Right renal pelvis (tissue), 4 donors: ENCODE measurements at places on chromosomes 16 and 17.

- DNase-seq: no peak
Measured at GRCh38 chr17:38749223-38750043, 1.3 kb upstream of the PCGF2 start.

- DNase-seq: no peak
Measured at GRCh38 chr16:46918905-46919792, 35.0 kb downstream of the GPT2 start.

- no peak for DNase-seq
Measured at GRCh38 chr16:68197250-68197649, 38.7 kb downstream of the ESRP2 start.

- no peak for DNase-seq
Measured at GRCh38 chr17:75821552-75821951, 22.7 kb downstream of the UNC13D start.

DNA sequence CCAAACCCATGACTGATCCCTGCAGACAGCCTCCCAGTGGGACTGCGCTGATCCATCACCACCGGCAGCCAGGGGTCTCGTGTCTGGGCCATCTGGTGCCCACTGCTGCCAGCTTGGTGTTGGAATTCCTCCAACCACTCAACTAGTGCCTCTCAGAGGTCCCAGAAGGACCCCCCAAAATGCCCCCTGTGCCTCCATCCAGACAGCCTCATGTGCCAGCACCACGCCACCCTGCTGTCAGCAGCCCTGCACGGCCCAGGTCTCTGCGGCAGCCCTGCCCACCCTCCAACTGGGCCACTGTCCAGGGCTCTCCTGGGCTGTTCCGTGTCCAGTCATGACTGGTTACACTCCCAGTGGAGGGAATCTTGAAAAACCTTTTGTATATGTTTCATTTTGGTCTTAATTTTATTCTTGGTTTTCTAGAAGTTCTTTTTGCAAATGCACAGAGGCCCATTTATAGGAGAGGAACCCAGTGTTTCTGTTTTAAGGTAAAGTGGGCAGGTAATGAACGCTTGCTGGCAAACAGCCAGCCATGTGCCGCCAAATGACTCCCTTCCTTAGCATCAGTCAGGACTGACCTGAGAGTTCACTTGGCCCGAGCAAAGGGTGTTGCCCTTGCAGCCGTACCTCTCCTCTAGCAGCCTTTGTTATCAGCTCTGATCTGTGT, 34.6 kb downstream of the GRIN2C start:
- no peak for DNase-seq

- no peak for DNase-seq
Measured at GRCh38 chr17:39002991-39003715, 36.0 kb upstream of the FBXO47 start.

- no peak for DNase-seq
Measured at GRCh38 chr17:58574025-58574424, 59.6 kb upstream of the MTMR4 start.

GRCh38 chr16:46858151-46858550, 26.0 kb upstream of the GPT2 start:
- DNase-seq: no peak

- no peak for DNase-seq
Measured at GRCh38 chr17:73297934-73298861, 13.6 kb downstream of the CDC42EP4 start.

GRCh38 chr17:50328363-50329325, 17.3 kb upstream of the XYLT2 start:
- no peak for DNase-seq

DNA sequence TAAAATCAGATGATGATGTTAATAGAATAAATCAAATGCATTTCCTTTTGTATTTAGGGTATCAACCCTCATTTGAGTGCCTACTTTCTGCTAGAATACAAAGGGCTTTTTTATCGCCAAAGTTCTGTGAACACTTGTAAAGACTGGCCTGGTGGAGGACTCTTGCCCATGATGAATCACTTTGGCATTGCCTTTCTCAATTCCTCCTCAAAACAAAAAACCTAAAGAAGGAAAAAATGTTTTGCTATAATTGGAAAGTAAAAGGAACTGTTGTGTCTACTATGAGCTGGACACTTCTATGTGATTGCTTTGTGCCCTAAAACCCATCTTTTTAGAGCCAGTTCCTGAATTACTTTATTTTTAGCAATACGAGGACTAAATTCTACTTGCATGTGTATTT, 13.0 kb upstream of the DHRS11 start:
- no peak for DNase-seq

GRCh38 chr17:46773221-46773605, 45.3 kb downstream of the WNT3 start:
- DNase-seq: no peak

GRCh38 chr17:29573871-29574731, 5.6 kb downstream of the TP53I13 start:
- DNase-seq: no peak

GRCh38 chr16:35745191-35745590, 2285.8 kb downstream of the TP53TG3F start:
- no peak for DNase-seq

DNA sequence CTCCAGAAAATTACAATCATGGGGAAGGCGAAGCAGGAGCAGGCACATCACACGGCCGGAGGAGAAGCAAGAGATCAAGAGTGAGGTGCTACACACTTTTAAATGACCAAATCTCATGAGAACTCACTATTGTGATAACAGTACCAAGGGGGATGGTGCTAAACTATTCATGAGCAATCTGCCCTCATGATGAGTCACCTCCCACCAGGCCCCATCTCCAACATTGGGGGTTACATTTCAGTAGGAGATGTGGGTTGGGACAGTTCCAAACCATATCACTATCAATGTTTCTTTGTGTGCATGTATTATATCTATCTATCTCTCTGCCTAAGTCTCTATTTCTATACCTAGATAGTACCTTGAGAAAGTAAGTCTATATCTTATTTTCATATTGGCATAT, 724.8 kb downstream of the CDH11 start:
- DNase-seq: no peak

GRCh38 chr16:19274165-19274797, 11.2 kb upstream of the CLEC19A start:
- no peak for DNase-seq

DNA sequence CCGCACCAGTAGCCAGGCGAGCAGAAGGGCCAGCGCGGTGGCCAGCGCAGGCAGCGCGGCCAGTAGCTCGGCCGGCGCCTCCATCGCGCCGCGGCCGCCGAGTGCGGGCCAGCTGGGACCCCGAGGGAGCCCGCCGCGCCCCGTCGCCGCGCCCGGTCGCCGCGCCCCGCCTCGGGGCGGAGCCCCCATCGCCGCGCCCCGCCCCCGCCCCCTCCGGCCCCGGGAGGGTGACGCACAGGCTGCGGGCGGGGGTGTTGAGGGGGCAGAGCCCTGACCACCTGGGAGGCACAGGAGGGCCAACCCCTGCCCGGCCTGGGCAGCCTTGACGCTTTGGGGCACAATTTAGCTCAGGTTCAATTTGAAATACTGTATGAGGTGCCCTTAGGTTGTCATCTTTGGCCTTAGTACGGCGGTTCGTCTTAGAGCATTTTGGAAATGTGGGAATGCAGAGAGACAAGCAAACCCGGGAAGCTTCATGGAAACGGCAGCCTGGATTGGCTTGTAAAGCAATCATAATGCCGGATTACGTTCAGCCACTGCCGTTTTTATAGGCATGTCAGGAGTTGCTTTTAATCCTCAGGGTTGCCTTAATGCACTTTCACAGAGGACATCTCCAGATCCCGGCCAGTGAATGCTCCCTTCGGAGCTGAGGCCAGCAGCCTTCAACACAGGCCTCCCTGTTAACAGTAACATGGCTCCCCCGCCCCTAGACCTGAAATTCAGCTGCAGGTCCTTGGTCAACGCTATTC, at the start of gene MXRA7:
Gene MXRA7, minus strand, starts transcription at position 103 of the 749 bp plus-strand sequence. Its CDS starts 19 bp downstream, at position 84.
- no peak for DNase-seq

DNA sequence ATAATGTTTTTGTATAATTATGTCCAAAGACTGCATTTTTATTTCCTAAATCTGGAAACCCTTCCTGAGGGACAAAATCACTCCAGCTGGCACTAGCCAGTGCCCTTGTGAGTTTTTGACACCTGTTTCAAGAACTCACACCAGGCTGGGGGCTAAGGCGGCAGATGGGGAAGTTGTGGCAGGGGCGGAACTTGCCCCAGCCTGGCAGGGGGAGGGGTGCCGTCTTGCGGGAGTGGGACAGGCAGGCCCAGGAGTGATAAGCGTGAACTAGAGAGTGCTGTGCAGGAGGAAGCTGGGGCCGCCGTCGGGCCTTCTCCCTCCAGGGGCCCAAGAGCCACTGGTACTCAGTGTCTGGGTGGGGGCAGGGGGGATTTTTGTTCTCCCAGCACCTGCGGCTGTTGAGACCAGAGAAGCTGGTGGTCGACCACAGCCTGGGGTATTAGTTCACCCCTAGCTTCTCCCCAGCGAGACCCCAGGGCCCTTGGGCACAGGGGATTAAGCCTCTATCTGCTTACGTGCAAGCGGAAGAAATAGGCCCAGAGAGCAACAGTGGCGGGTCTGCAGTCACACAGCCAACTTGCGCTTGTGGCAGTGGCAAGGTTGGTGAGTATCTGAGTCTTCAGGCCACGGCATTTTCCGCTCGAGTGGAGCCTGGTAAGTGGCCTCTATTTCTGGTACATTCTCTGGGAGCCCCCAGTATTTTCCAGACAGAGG, 40.2 kb upstream of the PLCG2 start:
- no peak for DNase-seq

DNA sequence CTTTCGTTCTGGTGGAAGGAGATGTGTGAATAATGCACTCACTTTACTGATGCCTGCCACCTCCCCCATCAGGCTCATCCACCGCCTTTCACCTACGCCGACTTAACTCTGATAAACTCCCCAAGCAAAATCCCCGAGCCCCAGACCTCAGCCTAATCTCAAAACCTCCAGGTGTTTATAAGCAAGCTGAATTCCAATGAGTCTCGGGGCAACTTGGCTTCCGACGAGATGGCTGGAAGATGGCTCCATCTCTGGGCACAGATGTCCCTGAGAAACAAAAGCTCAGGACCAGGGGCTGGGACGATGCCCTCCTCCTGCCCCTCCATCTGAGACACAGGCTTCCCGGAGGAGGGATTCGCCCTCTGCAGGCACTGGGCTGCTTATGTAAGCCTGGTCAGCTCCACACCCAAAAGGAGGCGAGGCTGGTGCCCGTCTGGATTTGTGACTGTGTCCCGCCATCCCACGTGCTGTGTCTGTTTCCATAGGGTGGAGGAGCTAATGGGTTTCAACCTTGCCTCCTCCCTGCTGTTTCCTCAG, 386.4 kb upstream of the TNRC6C start:
- DNase-seq: no peak

DNA sequence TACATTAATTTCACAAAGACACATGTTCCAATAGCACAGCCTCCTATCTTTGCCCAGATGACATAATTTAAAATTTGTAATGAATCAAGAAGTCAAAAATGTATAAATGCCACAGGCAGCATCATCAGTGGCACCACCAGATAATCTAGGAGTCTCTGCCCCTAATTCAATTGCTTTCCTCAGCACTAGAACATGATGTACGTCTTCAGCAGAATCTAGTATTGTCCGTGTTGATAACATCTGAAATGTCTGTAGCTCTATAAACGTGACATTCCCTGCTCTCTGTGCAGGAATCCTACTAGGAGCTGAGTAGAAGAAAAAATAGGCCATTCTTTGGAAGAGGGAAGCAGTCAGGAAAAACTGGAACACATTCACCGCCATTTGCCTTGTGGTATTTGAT, 21.4 kb upstream of the SLC38A8 start:
- no peak for DNase-seq

GRCh38 chr17:41785859-41786226, 668 bp downstream of the JUP start:
- DNase-seq: no peak

DNA sequence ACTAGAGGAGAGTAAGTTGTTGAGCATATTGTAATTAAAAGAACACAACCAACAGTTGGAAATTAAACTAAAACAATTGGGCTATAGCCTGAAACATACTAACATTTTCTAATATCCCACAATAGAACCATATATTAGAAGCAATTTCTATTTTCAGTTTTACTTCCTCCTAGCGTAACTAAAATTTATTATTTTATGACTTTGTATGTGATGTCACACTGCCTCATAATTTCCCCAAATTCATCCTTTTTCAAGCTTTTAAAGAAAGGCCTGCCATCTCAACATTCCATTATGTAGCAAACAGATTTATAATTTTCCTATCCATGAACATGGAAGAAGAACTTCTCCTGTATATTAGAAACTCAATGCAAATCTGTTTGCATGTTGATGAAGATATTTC, 110.2 kb downstream of the HS3ST3A1 start:
- DNase-seq: no peak

- DNase-seq: no peak
Measured at GRCh38 chr17:28874750-28875149, 19.9 kb downstream of the ERAL1 start.

DNA sequence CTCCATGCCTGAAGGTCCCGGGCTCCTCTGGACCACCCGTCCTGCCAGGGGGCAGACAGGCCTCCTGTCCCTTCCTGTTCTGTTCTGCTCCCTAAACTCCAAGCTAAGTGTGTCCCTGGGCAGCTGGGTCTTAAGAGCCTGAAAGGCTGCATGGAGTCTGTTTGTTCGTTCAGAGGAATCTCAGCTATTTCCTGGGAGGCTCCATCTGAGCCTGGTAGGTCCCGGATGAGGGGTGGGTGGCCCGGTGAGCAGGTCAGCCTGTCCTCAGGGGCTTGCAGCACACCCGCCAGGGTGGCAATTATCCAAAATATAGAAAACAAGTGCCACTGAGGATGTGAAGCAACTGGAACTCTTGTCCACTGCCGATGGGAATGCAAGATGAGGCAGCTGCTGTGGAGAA, 12.6 kb downstream of the ACTG1 start:
- no peak for DNase-seq

- DNase-seq: no peak
Measured at GRCh38 chr16:12078405-12079280, 102.1 kb downstream of the SNX29 start.

- no peak for DNase-seq
Measured at GRCh38 chr16:77834635-77835540, 46.5 kb downstream of the VAT1L start.

DNA sequence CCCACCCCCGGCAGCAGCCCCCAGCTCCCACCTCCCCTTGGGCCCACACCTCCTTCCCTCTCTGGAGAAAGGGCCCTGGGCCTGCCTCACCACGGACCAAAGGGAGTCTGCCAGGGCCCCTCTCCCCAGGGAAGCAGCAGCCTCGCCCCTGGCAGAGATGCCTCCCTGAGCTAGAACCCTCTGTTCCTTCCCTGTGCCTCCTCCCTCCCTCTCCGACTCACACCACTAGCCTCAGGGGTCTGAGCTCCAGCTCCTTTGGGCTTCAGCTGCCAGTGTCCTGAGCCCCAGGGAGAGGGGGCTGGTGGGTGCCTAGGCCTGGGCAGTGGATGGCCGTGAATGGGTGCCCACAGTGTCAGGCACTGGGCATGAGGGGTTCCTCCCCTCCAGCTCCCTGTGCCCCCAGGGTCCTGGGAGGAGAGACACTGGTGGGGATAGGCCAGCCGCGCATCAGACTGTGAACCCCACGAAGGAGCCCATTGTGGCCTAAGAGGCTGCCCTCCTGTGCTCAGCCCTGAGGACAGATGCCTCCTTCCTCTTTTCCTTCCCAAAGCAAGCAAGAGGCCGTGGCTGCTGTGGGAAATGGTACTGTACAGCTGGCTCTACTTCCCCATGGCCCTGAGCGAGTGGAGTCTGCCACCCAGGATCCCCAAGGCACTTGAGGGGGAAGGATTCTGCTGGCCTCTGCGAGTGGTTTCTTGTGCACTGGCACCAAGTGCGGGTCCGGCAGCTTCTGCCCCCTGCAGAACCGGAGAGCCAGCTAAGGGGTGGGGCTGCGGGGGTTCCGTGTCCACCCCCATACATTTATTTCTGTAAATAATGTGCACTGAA, 20.7 kb downstream of the MMP15 start:
- DNase-seq: no peak
